Upper lobe of left lung (tissue), 6 donors: ENCODE measurements at places on chromosomes 13 and 19.
A peak's percentile ranks its signal among the peaks of the same experiment; 100 is the strongest.

- no peak for DNase-seq
These were observed 30.9 kb downstream of the ATP4B start for GRCh38 chr13:113627136-113627535.

- no peak for DNase-seq
These were observed 28.7 kb downstream of the LACC1 start for GRCh38 chr13:43908156-43909126.

DNA sequence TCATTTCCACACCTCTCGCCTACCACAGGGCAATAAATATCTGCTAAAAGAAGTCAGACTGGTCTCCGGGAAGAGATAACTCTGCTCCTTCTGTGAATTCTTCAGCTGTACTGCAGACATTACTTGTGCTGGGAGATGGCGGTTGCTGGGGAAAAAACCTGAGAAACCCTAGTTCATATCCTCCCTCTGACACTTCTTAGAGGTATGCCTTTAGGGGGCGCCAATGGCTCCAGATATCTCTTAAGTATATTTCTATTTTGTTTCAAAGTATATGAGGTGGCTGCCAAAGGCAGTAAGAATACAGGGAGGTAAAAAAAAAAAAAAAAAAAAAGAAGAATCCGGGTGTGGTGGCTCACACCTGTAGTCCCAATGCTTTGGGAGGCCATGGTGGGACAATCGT, 175.2 kb downstream of the PAN3 start:
- no peak for DNase-seq

GRCh38 chr13:27450921-27451471, 632 bp upstream of the MTIF3 start:
- DNase-seq = peak; percentile 35

GRCh38 chr13:60862036-60862435, 465.0 kb downstream of the TDRD3 start:
- DNase-seq = no peak

- no peak for DNase-seq
These were observed 2.3 kb downstream of the NOVA2 start for GRCh38 chr19:45971260-45971902.

GRCh38 chr19:45498411-45499195, at the start of gene PPM1N:
TSS of gene PPM1N (plus strand) at chr19:45498443. CDS start at chr19:45498473, 30 bp downstream.
- peak; percentile 92 for DNase-seq

DNA sequence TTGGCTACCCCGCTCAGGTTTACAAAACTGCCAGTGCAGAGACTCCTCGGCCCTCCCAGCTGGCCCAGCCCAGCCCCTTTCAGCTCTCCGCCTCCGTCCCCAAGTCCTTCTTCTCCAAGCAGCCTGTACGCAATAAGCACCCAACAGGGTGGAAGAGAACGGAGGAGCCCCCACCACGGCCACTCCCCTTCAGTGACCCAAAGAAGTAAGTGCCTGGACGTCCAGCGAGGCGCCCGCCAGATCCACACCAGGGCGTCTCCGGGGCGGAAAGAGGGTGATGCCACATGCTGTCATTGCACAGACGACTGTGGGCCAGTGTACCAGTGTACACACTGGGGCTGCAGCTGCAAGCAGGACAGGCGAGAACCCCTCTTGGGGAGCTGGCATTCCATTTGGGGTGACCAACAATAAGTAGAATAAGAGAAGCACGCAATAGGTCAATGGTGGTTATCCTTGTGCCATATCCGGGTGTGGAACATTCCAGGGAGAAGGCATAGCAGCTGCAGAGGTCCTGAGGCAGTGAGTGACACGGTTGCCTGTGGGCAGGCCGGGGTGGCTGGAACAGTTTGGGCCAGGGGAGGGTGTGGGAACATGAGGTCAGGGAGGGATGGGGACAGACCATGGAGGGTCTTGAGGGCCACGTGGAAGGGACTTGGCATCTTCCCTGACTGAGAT, 41.3 kb downstream of the DPF1 start:
- no peak for DNase-seq

GRCh38 chr13:77429320-77430142, 102.6 kb upstream of the MYCBP2 start:
- DNase-seq = no peak

GRCh38 chr13:42477596-42478190, 96.3 kb upstream of the TNFSF11 start:
- no peak for DNase-seq

GRCh38 chr19:21314676-21315075, 14.5 kb downstream of the ZNF708 start:
- DNase-seq = no peak

GRCh38 chr13:106623799-106624460, 56.0 kb upstream of the ARGLU1 start:
- DNase-seq = no peak

DNA sequence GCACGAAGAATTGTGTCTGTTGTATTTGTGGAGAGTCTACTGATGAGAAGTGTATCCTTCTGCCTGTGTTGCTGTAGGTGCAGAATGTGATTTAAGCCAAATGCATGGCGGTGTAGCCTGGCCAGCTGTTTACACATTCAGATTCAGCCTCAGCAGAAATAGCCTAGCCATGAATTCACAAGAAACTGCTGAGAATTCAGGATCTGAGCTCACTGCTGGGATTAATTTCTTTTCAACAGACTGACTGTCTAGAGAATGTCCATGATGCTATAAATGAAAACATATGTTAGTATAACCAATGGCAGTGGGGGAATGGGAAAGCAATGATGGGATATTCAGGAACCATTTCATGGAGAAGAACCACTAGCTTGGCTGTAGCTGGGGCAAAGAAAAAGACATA, 77.4 kb upstream of the RNF113B start:
- DNase-seq = no peak

DNA sequence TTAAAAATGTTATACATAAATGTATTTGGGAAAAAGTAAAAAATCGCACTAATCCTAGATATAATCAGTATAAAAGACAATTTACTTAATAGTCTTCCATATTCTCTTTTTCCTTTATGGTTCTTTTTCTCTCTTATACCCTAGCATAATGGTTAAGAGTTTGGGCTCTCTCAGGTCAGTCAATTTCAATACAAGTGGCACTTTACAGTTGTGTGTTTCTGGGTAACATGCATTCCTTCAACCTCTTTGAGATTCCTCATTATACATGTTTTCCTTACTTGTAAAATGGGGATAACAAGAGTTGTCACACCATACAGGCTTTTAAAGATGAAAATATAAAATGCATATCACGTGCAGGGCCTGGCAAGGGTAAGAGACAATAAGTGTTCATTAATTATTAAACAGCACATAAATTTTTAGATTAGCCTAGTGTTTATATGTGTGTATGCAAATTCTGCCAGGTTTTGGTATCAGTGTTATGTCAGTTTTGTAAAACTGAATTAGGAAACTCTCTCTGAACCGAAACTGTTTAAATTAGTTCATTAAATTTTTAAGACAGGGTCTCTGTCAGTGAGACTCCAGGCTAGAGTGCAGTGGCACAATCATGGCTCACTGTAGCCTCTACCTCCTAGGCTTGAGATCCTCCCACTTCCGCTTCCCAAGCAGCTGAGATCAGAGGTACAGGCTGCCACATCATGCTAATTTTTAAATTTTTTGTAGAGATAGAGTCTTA, 49.8 kb downstream of the ELF1 start:
- peak; percentile 50 for DNase-seq

GRCh38 chr13:107361666-107362065, 793.7 kb upstream of the ARGLU1 start:
- DNase-seq = no peak

GRCh38 chr19:16168465-16169081, 4.8 kb downstream of the CIB3 start:
- DNase-seq = no peak

GRCh38 chr19:47362321-47362720, 13.2 kb downstream of the DHX34 start:
- no peak for DNase-seq

DNA sequence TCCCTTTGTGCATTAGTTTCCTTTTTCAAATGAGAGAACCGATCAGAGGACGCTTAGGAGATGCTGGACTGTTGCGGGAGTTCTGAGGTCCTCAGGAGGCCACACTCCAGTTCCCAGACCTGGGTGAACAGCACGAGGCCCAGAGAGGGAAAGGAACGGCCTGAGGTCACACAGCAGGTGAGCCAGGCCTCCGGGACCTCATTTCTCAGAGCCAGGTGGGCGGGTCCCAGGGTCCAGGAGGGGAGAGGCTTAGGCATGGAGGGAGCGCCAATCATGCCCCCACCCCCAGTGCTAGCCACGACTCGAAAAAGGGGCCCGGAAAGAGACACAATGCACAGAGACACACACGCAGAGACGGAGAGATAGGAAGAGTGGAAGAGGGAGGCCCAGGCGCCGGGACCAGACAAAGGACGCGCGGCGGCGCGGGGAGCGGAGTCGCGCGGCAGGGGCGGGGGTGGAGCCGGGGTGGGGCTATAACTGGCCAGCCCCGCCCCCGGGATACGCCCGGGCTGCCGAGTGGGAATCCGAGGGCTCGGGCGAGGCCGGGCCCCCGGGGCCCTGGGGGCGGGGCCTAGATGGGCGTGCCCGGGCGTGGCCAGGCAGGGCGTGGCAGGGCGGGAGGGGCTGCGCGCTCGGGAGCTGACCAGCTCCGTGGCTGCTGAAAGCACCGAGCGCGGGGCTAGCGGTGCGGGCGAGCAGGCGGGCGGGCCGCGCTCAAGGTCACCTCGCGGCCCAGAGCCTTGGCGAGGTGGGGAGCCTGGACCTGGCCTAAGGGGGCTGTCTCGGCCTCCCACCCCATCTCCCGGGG, 1.6 kb downstream of the ELAVL3 start:
- no peak for DNase-seq

- DNase-seq = peak; percentile 95
These were observed 444 bp downstream of the PROSER1 start for GRCh38 chr13:39037410-39037879.

GRCh38 chr13:43838909-43839308, 40.6 kb downstream of the CCDC122 start:
- DNase-seq = no peak

GRCh38 chr13:85366759-85367417, 432.3 kb downstream of the SLITRK6 start:
- DNase-seq = no peak

DNA sequence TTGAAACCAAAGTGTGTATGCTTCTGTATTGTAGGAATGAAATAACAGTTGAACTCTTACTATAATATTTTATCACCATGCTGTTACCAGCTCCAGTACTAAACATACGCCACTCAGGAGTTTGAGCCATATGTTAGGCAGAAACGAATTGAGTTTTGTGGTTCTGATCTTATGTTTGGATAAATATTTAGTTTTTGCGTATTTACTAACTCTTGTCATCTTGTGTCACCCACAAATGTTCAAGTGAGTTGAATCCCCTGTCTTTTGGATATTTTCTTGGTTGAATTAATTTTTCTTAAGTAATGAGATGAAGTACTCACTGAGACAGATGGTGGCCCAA, 1.5 kb downstream of the FNDC3A start:
- DNase-seq = no peak

- no peak for DNase-seq
These were observed 43.1 kb upstream of the AMER2 start for GRCh38 chr13:25215253-25215575.

GRCh38 chr19:21705393-21705792, 62.0 kb downstream of the ZNF100 start:
- DNase-seq = no peak

GRCh38 chr13:111174377-111175114, 59.4 kb downstream of the ARHGEF7 start:
- no peak for DNase-seq

DNA sequence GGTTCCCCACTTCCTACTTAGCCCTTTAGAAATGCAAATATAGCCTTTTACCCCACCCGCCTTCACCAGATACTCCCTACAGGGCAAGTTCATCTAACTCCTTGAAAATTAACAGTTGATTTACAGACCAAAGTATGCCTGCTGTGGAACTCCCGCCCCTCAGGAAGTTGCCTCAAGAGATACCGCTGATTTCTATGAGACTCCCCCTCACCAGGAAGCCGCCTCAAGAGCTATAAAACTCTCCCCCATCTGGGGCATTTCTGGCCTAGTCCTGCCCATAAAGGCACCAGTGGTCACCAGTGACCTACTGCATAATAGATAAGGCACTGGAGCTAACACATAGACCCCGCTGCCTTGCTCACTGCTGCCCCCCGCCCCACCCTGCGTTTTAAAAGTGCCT, 201.7 kb upstream of the UBL3 start:
- no peak for DNase-seq

DNA sequence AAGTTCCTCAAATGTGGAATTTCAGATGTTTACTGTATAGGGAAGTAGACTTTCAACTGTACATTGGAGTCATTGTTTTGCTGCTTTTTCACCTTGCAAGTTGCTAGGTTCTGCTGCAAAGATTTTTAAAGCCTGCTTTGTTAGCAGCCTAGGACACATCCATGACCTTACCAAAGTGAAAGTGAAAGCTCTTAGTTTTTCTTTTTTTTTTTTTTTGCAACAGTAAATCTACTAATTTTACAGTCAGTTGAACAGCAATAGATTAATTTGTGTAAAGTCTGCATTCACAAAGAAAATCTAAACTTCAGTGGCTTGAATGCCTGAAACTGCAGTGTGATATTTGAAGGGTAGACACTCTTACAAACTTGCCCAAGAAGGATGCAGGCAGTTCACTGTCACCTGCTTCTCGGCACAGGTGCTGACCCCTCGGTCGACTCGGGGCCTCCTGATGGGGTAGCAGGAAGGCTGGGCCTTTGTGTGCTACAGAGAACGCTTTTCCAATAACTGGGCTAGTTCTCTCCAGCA, 5.0 kb upstream of the MTIF3 start:
- DNase-seq = no peak

GRCh38 chr13:113852536-113853517, 11.0 kb downstream of the GAS6 start:
- DNase-seq = peak; percentile 69

GRCh38 chr19:54606891-54607784, 13.7 kb downstream of the LILRA1 start:
- no peak for DNase-seq

GRCh38 chr13:29129616-29130015, 309.5 kb downstream of the MTUS2 start:
- no peak for DNase-seq

DNA sequence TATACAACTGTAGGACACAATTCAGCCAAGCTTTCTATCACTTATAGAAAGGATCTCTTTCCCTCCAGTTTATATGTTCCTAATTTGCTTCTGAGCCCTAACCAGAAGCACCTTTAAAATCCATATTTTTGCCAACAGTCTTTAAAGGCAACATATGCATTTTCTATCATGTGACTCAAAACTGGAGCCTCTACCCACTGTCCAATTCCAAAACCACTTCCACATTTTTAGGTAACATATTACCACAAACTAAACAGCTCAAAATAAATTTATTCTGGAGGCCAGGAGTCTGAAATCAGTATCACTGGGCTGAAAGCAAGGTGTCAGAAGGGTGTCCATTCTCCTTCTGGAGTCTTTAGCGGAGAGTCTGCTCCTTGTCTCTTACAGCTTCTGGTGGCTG, 15.9 kb upstream of the EFNB2 start:
- no peak for DNase-seq

- DNase-seq = no peak
These were observed 507.4 kb upstream of the KLF12 start for GRCh38 chr13:74641586-74641985.

- DNase-seq = no peak
These were observed 89.9 kb downstream of the MZT1 start for GRCh38 chr13:72637561-72637960.

GRCh38 chr13:97629601-97630272, 195.8 kb downstream of the RAP2A start:
- DNase-seq = no peak
